ENCODE measurements at places on chromosomes 3 and 15.

- no peak for DNase-seq
Observed at GRCh38 chr3:72669224-72669623, 179.0 kb downstream of the SHQ1 start.

- DNase-seq, result no peak
Observed at GRCh38 chr3:106376016-106376570, 507.3 kb upstream of the CBLB start.

DNA sequence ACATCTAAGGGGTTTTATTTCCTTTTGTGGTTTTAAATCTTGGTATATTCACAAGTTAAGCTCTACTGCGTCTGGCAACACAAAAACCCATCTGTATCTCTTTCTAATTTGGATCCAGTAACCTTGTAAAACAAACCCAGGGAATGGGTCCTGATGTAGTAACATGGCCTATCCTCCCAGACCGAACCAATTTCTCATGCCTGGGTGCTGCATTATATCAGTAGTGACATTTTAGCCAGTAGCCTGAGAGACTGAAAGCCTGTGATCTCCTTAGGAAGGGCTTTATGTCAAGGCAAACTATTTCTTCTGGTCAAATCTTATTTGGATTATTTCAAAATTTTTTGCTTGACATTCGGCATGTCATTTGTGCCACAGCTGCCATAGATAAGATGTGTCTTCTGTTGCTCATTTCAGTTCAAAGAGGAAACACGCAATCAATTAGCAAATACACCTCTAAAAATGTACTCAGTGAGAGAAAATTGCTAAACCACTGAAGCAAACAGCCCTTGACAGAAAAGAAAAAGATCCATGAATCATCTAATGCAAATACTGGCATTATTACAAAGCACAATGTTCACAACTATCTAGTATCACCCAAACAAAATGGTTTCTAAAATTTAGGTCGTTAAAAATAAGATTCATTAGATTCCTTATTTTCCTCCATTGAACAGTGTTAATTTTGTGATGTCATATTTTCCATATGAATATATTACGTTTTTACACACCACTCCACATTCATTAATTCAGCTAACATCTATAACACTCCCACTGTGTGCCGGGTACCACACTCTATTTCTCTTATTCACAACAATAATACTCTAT lies 4.0 kb downstream of the NPTN start:
- no peak for DNase-seq

DNA sequence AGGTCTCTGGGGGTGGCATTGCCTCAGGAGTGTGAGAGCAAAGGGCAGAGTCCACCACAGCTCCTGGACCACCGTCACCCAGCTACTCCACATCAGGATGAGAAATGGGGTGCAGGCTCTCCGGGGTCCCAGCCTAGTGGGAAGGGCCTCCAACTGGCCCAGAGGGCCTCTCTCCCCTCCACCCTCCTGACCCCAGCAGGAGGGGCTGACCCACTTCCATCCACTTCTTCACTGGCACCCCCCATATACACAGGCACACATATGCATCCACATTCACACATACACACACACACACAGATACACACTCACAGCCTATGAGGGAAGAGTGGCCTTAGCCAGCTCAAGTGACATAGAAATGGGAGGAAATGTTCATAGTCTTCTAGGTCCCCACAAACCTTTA lies 286.0 kb downstream of the OCA2 start:
- DNase-seq, result no peak
